Coronary artery (tissue), 2 donors: ENCODE measurements at places on chromosomes 11 and 22.

GRCh38 chr11:125933030-125933813 is 12.6 kb upstream of the VSIG10L2 start:
- no peak for DNase-seq

DNA sequence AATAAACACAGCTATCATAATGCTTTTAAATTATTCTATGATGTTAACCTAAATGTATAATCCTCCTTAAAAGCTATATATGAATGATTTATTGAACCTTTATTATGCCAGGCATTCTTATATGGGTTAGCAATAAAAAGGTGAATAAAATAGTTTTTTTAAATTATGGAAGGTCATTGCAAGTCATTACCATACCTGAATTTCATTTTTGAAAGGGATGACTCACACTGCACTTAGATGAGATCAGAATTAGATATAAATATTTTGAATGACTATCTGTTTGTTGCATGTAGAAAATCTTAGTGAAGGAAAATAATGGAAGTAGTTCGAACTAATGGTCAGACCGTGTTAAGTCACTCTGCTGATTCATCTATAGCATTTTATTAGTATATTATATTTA is 822.3 kb downstream of the LUZP2 start:
- no peak for DNase-seq

- no peak for DNase-seq
These were observed 17.2 kb downstream of the SYNGR1 start for GRCh38 chr22:39367035-39367434.

GRCh38 chr11:116885951-116886655 is 48.7 kb upstream of the APOA1 start:
- no peak for DNase-seq

- no peak for DNase-seq
These were observed 1.6 kb downstream of the CD59 start for GRCh38 chr11:33734441-33735270.

DNA sequence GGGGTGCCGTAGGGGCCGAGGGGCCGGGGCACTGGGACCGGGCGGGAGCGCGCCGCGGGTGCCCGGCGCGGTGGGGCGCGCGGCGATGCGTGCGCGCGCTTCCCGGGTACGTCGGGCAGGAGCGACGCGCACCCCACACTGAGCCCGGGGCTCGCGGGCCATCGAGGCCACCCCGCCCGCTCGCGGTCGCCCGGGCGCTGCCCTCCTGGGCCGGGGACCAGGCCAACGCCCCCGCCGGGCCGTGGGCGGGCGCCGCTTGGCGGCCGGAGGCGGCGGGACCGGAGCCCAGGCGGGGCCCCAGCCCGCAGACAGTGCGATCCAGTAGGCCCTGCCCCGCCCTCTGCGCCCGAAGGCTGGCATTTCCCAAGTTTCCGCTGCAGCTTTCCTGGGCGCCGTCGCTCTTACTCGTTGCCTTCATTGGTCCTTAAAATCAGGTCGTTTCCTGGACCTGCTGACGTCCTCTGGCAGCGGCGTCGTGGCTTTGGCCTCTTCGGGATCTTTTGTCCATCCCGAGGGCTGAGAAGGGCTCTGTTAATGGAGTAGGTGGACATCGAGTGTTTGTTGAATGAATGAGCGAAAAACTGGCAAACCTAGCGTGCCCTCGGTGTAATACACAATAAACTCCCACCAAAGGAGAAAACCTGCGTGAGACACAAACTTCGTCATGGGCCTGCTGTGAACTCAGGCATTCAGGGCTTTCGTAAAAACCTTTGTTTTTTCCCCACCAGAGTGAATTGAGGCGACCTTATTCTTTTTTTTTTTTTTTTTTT is 638 bp downstream of the PARVA start:
- DNase-seq, result peak; percentile 90

GRCh38 chr22:44206330-44206645 is 25.6 kb downstream of the PARVG start:
- DNase-seq, result no peak

DNA sequence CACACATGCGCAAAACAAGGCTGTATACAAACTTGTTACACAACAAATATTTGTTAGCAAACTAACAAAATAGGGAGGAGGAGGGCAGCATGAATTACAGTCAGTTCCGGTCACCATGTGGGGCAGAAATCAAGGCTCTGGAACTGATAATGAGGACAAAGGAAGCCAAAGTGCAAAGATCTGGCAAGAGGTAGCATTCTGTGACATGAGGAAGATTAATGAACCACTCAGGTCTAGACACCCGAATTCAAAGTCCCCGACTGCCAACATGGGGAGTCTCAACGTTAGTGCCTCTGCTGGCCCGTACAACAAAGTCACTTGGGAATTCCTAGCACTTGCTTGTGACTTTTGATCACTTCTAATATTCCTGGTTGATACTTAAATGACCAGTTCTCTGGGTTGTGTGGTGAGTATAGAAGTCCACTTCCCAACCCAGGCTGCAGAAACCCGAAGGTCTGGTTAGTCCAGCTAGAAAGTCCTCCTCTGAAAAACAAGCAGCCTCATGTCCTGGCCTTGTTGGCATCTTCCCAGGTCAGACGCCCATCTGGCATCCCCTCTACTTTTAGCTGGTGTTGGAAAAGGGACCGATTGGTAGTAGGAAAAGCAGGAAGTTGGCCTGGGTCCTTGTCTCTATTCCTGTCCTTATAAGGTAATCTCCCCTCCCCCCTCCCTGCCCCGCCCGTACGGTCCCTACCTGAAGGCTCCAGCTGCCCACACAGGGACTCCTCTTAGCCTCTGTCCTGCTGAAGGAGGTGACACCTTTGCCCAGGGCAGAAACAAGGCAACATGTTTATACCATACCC is 1.6 kb downstream of the SUN2 start:
- peak; percentile 95 for DNase-seq

DNA sequence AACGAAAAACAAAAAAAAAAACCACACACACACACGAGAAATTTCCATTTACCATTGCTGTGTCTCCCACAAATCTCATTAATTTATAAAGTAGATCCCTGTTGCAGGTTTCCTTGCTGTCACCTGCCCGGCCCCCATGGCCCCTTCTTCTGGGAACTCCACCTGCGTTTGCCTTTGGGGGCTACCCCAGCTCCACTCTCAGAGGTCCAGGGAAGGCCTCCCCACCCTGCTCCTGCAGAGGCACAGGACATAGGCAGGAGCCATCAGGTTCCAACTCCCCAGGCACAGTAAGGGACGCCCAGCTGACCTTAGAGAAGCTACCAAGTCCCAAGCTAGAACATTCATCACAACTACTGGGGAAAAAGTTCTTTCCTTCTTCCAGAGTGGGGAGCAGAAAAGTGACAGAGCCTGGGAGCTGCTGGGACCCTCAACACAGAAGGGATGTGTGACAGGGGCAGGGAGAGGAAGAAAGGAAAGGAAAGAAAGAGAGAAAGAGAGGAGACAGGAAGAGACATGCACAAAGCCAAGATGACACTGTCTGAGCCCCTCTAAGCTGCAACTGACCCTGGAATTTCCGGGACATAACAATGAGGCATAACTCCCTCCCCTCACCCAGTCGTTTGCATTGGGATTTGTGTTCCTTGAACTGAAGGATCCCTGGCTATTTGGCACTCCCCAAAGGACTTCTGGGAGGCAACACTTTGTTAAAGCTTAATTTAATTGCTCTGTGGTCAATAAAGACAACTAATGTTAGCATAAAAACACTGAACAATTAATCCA is 175.7 kb downstream of the SHANK2 start:
- DNase-seq, result no peak

DNA sequence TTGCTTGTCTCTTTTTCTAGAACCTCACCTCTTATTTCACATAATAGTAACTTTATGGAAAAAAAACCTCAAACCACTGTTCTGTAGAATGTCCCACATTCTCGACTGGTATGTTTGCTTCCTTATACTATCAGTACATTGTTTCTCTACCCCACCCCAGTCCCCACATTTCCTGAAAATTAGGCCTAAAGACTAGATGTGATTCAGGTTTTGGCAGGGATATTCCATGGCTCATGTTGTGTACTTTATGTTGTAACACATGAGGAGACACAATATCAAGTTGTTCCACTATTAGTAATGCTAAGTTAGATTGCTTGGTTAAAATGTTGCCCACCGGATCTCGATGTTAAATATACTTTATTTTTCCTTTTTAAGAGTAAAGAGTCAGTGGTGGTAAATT is 34.7 kb downstream of the DDIAS start:
- no peak for DNase-seq

DNA sequence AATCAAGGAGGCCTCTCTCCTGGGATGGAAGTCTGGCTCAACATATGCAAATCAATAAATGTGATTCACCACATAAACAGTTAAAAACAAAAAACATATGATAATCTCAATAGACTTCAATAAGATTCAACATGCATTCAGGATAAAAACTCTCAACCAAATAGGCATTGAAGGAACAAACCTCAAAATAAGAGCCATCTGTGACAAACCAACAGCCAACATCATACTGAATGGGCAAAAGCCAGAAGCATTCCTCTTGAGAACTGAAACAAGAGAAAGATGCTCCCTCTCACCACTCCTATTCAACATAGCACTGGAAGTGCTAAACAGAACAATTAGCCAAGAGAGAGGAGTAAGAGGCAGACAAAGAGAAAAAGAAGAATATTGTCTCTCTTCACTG is 54.0 kb upstream of the SEZ6L start:
- DNase-seq, result no peak

GRCh38 chr22:38129856-38130255 is 19.4 kb upstream of the BAIAP2L2 start:
- no peak for DNase-seq

- DNase-seq, result no peak
These were observed 124.3 kb downstream of the ARHGAP20 start for GRCh38 chr11:110587972-110588371.

DNA sequence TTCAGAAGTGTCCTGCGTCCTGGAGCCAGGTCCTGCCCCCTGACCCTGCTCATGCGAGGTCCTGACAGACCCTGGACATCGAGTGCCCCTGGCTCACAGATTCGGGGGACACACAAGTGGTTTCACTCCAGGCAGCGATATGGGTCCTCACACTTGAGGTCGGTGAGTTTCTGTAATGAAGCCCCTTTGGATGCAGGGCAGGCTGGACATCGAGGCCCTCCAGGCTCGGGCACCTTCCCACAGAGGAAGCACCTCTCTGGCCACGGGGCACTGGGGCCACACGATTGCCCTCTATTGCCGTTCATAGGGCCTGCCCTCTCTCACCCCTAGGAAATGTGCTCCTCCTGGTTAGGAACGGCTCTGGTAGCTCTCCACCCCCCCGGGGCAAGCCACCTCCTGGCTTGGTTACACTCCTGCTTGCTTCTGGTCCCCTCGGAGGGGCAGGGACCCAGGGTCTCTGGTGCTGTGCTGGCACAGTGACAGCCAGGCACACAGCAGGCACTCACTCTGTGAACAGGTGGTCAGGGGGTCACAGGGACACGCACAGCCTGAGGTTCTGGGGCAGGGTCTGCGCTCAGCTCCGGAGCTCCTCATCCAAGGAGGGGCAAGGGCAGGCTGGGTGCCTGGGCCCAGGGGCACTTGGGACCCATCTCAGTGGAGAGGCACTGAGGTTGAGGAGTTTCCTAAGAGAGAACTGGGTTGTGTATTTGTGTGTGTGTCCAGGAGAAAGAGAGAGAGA is 907.7 kb downstream of the BRD1 start:
- no peak for DNase-seq

- no peak for DNase-seq
These were observed 5.4 kb upstream of the MAPK8IP1 start for GRCh38 chr11:45879803-45880686.

DNA sequence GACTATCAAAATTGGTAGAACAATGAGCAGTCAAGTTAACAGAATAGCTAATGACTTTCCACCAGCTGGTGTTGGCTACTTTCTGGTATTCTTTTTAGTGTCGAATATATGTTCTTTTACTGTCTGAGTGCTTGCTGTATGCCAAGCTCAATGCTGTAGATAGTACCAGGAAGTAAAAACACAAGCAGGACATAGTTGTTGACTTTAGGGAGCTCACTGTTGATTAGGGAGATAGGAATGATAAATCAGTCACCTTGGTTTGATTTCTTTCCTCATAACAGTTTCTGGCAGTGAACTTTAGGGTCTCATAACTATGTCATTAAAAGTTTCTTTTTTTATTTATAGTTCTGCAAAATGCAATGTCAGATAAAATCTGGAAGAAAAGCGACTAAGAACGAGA is 9.0 kb downstream of the HMGXB4 start:
- DNase-seq, result no peak

GRCh38 chr11:47366020-47366490 is 12.3 kb downstream of the SPI1 start:
- DNase-seq, result no peak

GRCh38 chr11:691710-692590 is 3.1 kb downstream of the DEAF1 start:
- no peak for DNase-seq

DNA sequence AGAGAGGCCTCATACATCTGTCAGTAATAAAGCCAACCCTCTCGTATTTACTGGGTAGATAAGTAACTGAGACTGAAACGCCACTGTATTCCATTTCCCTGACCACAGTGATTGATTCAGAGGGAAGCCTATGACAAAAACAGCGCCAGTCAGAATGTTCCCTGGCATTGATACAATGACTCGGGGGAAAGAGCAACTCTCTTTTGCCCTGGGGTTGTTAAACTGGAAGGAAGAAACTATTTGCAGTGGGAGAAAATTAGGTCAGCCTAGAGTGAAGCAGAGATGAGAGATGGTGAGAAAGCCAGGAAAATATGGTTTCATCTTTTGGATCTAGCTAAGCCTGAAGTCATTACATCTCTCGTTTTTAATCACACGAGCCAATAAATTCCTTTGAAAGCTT is 48.6 kb upstream of the RBFOX2 start:
- DNase-seq, result no peak

DNA sequence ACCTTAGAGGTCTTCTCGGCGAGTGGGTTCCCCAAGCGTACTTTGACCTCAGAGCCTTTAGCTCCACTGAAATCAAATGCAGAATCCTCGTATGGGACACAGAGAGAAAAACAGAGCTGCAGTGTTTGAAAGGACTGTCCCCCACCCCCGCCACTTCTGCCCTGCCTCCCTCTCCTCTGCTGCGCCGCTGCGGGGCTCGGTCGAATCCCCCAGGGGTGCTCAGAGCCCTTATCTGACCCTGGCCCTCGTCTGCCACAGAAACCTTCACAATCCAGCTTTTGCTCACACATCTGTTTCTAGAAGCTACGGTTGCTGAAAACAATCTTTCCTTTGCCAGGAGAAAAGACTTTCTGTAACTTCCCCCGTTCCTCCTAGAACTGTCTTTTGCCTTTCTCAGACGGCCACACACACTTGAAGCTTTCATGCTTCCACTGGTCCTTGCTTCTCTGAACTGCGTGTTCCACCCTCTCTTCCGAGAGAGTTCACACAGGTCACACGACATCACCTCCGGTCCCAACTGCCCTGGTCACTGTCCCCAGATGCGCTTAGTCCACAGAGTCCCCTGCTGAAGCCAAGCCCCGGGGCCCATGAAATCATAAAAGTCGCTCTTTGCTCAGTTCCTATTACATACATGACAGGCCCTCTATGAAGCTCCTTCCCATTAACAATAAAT is 3.7 kb downstream of the SMIM35 start:
- DNase-seq, result no peak

GRCh38 chr11:95150956-95151684 is 61.5 kb downstream of the ENDOD1 start:
- peak; percentile 92 for DNase-seq

DNA sequence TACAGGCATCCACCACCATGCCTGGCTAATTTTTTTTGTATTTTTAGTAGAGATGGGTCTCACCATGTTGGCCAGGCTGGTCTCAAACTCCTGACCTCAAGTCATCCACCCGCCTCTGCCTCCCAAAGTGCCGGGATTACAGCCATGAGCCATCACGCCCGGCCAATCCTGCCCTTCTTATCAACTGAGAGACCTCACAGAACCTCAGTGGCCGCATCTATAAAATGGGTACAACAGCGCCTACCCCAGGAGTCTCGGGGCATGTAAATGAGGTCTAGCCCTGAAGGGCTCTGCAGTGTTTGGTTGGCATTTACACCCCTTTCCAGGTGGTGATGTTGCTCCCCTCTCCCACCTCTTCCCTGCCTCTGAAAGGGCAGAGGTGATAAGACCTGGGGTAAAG is 11.7 kb downstream of the SYNGR1 start:
- DNase-seq, result no peak
